NCI-H446 (cell line): ENCODE measurements at places on chromosomes 6 and 20.

DNA sequence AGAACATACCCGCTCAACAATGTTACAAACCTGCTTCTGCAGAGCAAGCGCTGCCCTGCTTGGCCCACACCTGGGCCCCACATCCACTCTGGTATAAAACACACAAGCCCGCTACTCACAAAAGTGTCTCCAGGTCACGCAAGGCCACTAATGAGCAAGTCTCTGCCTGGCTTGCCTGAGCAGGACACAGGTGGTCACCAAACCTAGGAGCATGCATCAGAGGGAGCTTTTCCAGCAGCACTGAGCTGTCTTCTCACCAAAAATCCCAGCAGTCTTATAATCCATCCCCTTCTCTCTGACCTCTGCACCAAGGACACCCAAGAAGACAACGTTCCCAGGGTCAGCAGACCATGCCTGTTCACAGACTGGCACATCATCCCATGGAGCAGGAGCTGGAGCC, 100.8 kb downstream of the DLL1 start:
- DNase-seq: no peak

DNA sequence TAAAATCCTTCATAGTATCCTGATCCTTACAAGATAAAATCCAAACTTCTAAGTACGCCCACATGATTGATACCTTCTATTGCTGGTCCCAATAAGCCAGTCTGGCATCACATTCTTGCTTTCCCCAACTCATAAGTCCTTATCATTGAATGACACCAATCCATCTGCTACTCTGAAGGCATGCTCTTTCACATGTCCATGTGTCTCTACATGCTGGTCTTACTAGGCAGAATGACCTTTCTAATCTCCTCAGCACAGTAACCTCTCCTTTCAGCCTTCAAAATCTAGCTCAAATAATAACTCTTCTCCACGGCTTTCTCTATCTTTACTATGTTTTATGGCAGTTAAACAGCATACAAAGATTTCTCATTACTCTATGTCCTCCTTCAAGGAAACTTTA, 71.1 kb downstream of the ASCC3 start:
- DNase-seq: no peak

- no peak for DNase-seq
These were observed 757.1 kb upstream of the SLC35B3 start for GRCh38 chr6:9192405-9192909.

DNA sequence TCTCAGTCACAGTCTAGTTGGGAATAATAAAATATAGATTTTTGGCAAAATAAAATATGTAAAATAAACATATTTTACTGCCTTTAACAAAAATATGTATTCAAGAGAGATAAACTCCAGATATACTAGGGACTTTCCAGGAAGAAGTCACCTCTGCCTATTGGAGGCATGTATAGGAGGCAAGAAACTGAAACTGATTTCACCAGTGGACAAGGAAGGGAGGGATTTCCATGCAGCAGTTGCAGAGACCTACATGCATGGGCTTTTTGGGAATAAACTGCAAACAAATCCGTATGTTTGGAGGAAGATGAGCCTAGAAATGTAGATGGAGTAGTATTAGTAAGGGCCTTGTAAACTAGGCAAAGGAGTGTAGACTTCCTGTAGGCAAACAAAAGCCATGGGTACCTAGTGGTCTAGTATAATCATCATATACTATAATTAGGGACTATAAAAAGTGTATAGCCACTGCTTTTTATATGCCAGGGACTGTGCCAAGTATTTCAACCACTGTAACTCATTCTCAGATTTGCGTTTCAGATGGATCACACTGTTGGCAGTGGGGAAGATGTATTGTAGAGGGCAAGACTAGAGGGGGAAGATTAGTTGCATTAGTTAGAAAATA, 38.9 kb downstream of the CD109 start:
- DNase-seq: no peak
